ENCODE measurements at places on chromosomes 1 and 21.

GRCh38 chr1:27038020-27038419 lies 25.4 kb upstream of the TENT5B start:
- DNase-seq = no peak

DNA sequence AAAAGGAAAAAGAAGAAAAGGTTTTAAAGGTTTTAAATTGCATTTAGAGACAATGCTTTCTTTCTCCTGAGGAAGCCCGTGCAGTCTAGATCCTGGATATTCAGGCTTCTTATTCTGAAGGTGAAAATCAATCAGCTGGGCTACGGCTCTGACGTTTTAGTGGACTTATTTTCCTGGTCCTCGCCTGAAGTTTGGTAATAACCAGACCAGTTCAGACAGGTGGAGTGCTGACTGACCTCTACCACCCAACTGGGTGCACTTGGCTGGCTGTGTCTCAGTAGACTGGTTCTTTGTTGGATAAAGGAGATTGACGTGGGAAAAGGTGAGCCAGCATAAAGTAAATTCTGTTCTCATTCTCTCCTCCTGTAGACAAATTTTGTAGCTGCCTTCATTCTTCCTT lies 7.2 kb upstream of the ATP1A1 start:
- DNase-seq = no peak

DNA sequence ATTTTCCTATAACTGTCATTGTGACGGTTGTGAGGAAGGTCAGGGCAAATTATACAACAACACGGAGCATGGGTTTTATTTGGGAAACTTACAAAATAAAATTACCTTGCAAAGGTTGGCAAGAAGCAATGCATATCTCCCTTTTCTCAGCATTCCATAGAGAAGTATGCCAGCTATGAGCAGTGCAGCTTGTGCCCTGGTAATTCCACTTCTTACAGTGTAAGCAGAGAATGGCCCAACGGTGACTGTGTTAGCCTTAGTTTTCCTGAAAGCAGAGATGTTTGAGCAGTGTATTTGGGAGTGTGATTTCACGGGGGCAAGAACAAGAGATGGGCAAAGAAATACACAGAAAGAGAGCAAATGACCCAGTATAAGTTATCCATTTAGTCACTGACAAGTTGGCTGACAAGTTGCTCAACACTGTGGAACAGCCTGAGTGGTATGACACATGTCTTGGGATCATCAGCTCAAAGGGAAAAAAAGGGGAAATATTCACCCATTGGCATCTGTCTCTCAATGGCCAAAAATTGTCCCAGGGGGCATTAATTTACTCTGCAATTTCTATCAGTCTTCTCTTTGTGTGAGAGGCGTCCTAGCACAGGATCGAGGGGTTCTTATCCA lies 210.9 kb upstream of the NRIP1 start:
- DNase-seq = no peak

- DNase-seq = peak; percentile 84
These were observed at the start of gene DMAP1 for GRCh38 chr1:44213222-44214112. Gene DMAP1, plus strand, starts transcription at chr1:44213471. Its CDS starts 283 bp downstream, at chr1:44213754.

DNA sequence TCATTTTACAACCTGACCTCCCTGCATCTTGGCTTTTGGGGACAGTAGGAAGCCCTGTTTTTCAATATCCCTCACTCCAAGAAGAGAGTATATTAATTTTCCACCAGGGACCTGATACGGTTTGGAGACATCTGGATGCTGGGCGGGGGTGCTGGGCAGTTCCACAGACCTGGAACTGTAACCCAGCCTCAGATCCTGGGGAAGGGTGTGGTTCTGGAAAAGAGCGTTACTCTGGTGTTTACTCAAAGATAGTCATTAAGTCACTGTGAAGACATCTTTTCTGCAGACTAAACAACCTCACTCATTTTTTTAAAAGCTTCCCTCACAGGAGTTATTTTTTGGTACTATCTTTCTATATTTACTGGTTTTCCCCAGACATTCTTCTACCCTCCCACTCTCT lies 189.8 kb downstream of the CLIC6 start:
- no peak for DNase-seq

Measured in cerebellum (tissue), 4 donors.